Activated naive CD4-positive, alpha-beta T cell treated with anti-CD3 and anti-CD28 coated beads, Interleukin-2, amount 50 U/mL, for 72 hours (primary cell): ENCODE measurements at places on chromosomes 7 and 10.

DNA sequence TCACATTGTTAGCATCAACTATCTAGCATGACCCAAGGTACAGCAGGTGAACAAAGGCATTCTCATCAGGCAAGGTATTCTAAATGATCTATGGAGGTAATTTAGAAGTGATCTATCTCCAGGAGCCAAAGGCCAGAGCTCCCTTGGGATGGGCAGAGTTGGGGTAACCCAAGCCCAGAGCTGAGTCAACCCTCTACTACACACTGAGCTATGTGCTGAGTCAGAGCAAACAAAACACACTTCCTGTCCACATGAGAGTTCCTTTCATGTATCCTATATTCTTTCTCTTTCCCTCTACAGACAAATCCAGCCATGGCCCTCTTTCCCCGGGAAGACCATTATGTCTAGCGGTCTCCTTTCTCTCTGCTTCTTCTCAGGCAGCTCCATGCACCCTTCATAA is 68.2 kb upstream of the AGK start:
- no peak for DNase-seq

GRCh38 chr10:71133710-71134686 is 78.4 kb upstream of the UNC5B start:
- DNase-seq: no peak

- DNase-seq: no peak
Measured at GRCh38 chr10:44865289-44865671, 45.9 kb upstream of the TMEM72 start.

DNA sequence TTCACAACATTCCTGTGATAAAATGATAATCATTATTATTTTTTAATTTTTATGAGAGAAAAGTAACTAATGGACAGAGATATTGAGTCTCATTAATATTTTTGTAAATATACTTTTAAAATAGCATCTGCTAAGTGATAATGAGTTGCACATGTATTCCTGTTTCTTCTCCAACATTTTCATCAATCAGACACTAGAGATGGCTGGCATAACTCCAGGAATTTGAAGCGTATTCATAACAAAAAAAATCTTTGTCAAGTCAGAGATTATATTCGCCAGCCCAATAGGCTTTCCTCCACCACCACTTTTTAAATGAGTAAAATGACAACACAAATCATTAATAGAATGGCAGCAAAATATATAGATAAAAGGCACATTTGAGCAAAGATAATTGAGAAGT is 524.0 kb upstream of the KCND2 start:
- DNase-seq: no peak

DNA sequence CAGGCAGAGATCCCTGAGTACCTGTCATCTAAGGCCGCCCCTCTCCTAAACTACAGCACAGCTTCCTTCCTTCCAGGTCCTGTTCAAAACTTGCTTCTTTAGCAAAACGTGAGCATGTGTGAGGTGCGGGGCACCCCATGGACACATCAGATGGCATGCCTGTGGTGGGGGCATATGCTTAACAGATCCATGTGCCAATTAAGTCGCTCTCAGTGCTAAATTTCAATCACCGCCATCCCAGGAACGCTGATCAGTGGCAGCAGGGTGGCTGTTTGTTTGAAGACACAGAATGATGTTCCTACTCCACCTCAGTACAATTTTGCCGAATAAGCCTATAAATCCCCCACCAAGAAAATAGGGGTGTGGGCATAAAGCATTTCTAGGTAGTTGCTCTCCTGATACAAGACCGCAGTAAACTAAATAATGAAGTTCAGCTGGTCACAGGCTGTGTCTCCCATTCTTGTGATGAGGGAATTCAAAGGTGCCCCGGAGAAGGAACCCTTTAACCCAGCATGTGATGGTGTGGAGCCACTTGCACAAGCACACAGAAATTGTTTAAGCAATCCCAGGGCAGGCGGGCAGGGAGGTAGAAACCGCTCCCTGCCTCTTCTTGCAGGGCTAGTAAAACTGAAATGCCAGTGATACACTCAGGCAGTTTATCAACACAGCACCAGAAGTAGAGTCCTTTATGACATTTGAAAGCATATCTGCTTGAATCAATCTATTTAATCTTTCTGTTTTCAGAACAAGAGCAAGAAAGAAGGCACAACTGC is 205.7 kb downstream of the SORCS1 start:
- DNase-seq: no peak

DNA sequence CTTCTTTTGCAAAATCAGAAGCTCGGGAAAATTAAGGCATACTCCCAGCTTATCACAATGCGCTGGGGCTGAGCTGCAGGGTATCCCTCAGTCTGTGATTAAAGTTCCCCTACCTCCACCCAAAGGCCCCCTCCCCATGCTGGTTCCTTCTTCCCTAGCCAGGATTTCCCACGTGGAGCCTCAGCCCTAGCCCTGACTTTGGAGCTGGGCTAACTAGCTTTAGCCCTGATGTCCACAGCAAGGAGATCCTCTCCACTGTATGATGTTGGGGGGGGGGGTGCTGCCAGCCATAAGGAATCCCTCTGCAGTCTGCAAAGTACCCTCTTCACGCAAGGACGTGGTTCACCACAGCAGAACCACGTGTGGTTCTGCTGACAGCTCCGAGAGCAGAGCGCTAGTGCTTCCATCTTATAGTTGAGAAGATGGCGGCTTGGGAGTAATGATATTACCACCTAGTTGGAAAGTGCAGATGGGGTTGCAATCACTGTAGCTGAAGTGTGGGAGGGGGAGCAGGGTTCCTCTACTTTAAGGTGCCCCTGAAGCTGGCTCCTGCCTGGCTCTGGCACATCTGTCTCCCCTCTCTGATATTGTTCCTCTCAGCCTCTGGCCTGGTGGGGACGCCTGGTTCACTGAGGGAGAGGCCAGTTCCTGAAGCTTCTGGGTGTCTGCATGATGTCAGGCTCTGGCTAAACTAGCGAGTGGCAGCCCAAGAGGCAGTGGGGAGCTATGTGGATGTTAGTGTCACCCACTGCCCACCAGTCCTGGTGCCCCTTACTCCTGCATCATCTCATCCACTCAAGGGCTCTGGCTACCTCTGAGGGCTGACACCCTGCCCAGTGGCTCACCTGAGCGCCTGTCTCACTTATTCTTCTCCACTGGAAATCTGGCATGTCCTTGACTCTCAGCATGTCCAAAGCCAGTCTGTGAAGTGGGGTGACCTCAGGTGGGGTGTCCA is 270.7 kb downstream of the RPS24 start:
- no peak for DNase-seq

DNA sequence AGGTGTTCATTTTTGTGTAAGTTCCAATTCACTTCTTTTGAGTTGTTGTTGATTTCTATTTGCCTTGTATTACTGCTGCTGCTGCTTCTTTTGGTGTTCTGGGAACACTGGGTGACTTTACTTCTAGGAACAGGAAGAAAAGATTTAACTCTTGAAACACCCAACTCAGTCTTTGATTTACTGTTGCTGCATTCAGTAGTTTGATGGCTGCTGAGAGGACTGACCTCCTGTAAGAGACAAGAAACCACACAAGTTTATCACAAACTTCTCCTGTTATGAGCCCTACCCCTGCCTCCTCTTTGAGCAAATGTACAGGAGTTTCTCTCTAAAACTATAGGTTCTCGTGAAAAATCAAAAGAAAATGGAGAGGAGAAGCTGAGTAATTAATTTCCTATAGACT is 161.7 kb downstream of the CTTNBP2 start:
- no peak for DNase-seq

DNA sequence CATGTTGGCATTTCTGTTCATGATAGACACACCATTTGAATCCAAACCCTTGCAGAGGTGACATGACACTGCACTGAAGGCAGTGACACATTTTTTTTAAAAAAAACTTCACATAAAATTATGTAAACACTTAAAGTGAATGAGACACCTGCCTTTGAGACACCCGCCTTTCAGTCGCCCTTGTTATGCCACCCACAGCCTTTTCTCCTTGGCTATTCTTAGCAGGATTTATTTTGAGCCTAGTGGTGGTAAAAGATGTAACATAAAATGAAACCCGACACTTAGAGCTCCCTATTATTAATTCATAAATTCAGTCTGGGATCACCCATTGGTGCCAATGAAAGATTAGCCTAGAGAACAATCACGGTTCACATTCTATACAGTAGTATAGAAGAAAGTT is 161.3 kb downstream of the DYNC1I1 start:
- DNase-seq: no peak

DNA sequence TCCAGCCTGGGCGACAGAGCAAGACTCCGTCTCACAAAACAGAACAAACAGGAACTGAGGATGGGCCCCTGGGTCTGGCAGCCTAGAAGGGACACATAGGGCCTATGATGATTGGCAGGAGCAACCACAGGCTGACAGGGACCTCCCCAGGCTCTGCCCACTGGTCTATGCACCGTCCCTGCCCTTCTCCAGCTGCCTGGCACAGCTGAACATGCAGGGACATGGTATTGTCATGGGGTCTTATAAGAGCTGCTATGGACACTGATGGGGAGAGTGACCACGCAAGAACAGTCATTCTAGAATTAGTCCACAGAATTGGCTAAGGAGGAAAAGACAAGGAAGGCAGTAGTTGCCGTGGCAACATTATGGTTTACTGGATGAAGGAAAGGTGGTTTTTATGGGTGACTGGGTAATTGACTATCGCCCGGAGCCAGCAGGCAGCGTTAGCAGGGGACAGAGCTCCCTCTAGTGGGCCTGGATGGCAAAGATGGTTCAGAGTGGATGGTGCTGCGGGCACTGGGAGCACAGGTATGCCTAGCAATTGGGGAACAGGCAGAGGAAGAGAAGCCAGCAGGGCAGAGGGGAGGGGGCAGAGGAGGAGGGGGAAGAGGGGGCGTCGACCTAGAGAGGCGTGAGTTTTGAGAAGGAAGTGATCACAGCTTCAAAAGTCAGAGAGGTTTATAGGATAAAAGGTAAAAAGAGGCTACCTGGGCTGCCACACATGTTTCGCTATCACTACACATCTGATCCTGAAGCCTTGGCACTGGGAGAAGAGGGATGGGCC is 7.8 kb upstream of the TRIM56 start:
- DNase-seq: peak; percentile 88

- no peak for DNase-seq
Measured at GRCh38 chr10:13712837-13713581, 126.2 kb downstream of the PRPF18 start.

- DNase-seq: no peak
Measured at GRCh38 chr7:22990588-22990949, 23.4 kb downstream of the HYCC1 start.

- DNase-seq: no peak
Measured at GRCh38 chr7:78185149-78185745, 386.7 kb downstream of the PHTF2 start.

DNA sequence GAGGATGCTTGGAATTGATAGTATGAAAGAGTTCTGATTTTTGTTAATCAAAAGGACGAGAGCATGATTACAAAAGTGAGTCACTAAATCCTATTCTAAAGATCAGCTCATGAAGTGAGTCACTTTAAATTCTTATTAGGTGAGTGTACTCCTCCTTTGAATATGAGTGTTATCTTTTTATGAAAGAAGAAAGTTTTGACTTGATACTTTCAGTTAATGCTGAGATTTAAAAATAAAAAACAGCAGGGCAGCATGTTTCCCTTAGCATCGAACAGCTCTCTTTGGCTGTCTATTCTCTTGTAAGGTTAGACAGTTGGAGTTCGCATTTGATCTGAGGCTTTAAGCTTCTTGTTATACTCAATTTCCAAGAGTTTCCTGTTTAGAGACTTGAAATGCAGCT is 222.0 kb downstream of the TWIST1 start:
- no peak for DNase-seq

DNA sequence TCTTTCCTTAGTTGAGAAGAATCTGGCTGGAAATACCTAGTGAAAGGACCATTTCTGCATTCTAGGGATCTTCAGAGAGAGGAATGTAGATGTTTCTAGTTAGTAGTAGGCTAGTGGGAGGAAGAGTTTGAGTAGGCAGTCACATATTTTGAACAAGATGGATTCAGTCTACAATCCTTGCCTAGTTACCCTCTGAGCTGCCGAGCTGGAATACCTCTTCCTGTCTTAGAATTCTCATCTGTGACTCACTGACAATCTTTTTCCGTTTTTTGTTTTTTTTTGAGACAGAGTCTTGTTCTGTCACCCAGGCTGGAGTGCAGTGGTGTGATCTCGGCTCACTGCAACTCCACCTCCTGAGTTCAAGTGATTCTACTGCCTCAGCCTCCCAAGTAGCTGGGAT is 30.7 kb upstream of the PLPP4 start:
- no peak for DNase-seq

DNA sequence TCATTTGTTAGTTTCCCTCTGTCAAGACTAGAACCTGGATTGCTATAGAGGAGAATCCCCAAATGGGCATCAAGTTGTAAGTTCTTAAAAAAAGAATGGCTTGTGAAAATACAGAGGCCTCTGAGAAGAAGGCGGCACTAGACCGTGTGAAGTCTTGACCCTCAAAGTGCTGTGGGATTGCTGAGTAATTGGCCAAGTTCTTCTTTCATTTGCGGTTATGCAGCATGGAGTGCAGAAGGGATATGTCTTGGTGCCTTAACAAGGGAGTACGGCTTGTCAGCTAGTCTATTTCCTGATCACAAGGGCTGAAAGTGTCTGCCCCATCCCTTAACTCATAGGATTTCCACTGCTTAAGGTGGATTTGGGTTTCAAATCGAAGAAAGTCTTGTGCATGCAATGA is 81.2 kb downstream of the MKX start:
- DNase-seq: no peak

DNA sequence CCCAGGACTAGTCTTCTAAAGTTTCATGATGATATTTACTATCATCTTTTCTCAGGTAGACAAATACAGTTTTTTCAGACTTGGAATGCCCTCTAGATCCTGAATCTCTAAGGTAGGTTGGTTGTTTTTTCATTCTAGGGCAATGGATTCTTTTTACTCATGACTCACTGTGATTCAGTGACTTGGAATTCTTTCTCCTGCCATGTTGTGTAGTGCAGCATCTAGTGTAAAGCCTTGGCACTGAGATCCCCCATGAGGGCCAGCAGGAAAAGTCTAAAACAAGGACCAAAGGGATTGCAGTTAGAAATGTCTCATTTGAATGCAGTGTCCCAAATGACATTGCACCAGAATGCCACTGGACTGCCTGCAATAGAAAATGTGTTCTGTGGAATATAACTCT is 430.4 kb downstream of the NEBL start:
- DNase-seq: no peak

DNA sequence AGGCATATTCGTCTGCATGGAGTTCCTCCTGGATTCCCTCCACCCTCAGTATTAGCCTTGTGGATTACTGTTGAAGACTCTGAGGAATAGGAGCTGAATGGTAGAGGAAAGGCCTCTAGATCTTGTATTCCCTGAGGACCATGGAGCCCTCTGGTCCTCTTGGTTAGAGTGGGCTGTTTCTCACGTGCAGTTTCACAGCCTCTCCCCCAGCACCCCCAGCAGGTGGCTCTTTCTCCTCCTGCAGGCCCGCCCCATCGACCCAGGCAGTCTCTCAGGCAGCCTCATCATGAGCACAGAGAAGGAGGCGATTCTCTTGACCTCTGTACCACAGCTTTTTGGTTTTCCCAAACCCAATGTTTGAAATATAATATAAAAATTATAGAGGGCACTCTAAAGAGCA is 102.0 kb downstream of the WNT2 start:
- no peak for DNase-seq

DNA sequence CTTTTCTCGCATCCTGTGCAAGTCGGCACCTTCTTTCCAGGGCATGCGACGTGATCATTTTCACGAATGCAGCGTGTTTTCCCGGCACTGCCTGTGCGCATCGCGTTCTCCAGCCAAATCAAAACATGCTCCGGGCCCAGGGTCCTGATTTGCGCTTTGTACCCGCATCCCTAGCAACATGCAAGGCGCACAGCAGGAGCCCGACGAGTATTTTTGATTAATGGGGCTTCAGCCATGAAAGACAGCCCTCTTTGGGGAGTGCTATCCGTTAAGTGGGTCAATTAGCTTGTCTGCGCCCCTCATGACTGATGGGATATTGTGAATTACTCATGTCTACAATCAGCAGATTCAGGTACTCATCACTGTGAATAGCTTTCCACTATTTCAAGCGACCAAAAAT is 243.3 kb upstream of the RNF32 start:
- no peak for DNase-seq
